ENCODE measurements at places on chromosomes 1 and 21. TPM values are rescaled to one million over a fixed set of nuclear protein-coding genes. Genes with fewer than 3 reads are reported as not detected.

DNA sequence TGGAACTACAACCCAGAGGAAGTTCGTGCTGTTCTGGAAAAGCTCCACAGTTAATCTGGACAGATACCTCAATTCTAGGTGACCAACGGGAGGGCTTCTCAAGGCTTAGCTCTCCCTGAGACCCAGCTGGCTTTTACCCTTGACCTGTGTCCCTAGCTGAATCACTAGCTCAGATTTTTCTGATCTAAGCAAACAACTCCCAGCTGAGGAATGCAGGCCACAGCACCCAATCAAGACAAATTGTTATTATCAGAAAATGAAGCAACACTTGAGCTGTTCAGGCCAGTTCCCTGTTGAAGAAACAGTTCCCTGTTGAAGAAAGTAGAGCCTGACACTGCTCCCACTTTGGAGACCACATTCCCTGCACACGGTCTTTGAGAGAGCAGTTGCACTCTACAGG, 16.0 kb downstream of the DIO1 start:
- DNase-seq = no peak

ZBED6 gene
- total RNA-seq = 34.1 TPM

GRCh38 chr1:212293579-212293978, 8.4 kb downstream of the PPP2R5A start:
- DNase-seq = no peak

- no peak for DNase-seq
Measured at GRCh38 chr1:168529518-168529917, 14.3 kb downstream of the XCL2 start.

- DNase-seq = no peak
Measured at GRCh38 chr1:109802136-109802900, 38.6 kb upstream of the EPS8L3 start.

- no peak for DNase-seq
Measured at GRCh38 chr1:29653034-29653810, 416.9 kb downstream of the PTPRU start.

KCNN3 gene
- total RNA-seq = 0.66 TPM

PTGFRN gene
- total RNA-seq = 157 TPM

ETV3L gene
- total RNA-seq = not detected

DNA sequence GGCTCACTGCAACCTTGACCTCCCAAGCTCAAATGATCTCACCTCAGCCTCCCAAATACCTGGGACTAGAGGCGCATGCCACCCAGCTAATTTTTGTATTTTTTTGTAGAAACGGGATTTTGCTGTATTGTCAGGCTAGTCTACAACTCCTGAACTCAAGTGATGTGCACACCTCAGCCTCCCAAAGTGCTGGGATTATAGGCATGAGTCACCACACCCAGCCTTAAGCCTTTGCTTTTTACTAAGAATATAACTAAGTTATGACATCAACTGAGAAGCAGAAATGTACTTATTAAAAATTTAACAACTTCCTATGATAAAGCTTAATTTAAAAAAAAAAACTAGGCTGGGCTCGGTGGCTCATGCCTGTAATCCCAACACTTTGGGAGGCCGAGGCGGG, 8.9 kb upstream of the LSS start:
- no peak for DNase-seq

MIA3 gene
- 63.5 TPM for total RNA-seq

COL6A1 gene
- total RNA-seq = 131 TPM

SLC19A2 gene
- total RNA-seq = 12.5 TPM

DNA sequence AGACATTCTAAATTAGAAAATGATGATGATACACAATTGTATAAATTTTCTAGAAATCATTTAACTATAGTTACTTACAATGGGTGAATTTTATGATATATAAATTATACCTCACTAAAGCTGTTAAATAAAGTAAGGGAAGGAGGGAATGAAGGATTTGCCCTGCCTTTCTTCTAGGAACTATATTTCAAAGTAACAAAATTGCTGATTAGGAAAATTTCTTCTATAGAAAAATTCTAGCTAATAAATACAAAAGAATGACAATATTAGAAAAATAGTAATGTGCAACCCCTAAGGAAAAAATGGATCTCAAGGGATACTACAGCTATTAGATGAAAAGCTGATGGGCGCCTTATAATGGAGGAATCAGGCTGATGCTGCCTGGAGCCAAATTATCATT, 23.1 kb downstream of the SPATA6 start:
- DNase-seq = no peak

- no peak for DNase-seq
Measured at GRCh38 chr1:201739080-201739479, 89.9 kb upstream of the IPO9 start.

GRCh38 chr1:202967684-202968281, 726 bp upstream of the CYB5R1 start:
- no peak for DNase-seq

DNA sequence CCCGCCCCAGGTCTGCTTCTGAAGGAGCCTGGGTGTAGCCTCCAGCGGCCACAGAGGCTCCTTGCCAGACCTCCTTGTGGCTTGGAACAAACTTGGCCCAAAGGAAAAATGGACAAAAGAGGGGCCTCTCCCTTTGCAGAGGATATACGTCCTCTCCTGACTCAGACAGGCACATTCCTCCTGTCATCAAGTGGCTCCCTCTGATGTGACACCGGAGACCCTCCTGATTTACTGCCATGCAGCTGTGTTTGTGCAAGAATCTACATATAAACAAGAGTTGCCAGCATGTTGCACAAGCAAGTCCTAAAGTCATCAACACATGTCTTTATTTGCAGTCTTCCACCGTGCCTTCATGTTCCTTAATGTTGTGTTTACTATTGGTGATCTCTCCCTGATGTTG, 54.1 kb upstream of the F3 start:
- DNase-seq = no peak

All from astrocyte (in vitro differentiated cells and primary cell).